Stimulated activated memory B cell treated with anti-CD40 and anti-IgM and Interleukin-4, amounts not matched to agents 10 μg/mL and 1 μg/mL and 100 μg/mL, for 72 hours (primary cell): ENCODE measurements at places on chromosomes 4 and X.

- ATAC-seq = no peak
These were observed 10.1 kb upstream of the BMP2K start for GRCh38 chr4:78766026-78766425.

GRCh38 chr4:71461422-71461821 is 122.6 kb downstream of the SLC4A4 start:
- ATAC-seq = no peak

DNA sequence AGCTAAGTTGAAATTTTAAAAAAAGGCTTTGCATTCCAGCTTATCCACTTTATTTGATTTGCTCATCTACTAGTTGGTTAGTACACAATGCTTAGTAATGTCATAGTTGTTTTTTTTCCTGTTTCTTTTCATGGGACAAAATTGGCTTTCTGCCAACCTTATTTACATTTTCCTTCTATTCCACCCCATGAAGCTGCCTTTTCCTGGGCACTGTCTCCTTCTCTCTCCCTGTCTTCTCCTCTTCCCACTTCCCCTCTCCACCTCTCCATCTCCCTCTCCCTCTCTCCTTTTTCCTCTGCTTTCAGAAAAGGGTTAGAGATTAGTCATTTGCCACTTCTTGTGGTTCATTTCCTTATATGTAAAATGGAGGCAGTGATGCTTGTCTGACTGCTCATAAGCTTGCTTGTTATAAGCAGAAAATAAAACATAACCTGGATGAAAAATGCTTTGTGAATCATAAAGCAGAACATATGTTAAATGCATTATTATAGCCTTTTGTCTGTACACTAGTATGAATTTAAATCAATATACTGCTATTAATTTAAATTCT is 181.9 kb downstream of the CEP135 start:
- ATAC-seq = no peak

DNA sequence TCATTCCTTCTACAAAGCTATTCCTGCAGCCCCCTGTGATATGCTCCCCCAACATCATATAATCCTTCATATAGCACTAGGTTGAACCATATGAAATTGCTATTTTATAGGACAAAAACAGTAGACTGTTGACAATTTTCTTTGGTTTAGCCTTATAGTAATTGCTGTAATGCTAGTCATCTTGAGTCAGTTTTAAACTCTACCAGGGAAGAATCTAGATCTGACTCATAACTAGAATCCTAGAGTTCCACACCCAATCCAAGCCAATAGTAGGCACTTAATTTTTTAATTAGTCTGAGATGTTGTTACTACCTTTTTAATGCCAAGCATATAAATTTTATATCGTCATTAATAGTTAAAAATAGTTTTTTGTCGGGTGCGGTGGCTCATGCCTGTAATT is 136.8 kb downstream of the CHRNA9 start:
- ATAC-seq = no peak

- ATAC-seq = no peak
These were observed 113.0 kb downstream of the AMELX start for GRCh38 chrX:11406109-11406765.

DNA sequence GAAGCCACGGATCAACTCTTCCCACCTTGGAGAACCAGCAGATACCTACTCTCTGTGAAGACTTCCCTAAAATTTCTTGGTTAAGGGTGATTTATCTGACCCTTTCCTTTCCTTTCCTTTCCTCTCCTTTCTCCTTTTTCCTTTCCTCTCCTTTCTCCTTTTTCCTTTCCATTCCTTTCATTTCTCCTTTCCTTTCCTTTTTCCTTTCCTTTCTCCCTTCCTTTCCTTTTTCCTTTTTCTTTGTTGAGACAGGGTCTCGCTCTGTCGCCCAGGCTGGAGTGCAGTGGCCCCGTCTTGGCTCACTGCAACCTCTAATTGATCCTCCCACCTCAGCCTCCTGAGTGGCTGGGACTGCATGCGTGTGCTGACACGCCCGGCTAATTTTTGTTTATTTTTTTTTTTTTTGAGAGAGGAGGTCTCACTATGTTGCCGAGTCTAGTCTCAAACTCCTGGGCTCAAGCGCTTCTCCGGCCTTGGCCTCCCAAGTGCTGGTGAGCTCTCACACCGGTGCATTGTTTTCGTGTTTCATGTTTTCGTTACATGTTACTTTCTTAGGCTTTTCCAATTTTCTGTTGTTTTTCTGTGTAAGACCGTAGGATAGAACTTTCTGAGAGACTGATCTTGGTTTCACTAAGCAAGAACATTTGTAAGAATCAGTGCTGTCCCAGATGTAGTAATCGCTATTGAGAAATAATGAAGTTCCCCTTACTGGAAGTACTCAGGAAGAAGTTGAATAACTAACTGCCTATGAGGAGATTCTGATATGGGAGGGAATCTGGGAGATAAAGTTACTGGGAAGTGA is 2.0 kb downstream of the TMEM165 start:
- no peak for ATAC-seq

- ATAC-seq = no peak
These were observed 462.8 kb downstream of the MID1IP1 start for GRCh38 chrX:39264023-39264422.

DNA sequence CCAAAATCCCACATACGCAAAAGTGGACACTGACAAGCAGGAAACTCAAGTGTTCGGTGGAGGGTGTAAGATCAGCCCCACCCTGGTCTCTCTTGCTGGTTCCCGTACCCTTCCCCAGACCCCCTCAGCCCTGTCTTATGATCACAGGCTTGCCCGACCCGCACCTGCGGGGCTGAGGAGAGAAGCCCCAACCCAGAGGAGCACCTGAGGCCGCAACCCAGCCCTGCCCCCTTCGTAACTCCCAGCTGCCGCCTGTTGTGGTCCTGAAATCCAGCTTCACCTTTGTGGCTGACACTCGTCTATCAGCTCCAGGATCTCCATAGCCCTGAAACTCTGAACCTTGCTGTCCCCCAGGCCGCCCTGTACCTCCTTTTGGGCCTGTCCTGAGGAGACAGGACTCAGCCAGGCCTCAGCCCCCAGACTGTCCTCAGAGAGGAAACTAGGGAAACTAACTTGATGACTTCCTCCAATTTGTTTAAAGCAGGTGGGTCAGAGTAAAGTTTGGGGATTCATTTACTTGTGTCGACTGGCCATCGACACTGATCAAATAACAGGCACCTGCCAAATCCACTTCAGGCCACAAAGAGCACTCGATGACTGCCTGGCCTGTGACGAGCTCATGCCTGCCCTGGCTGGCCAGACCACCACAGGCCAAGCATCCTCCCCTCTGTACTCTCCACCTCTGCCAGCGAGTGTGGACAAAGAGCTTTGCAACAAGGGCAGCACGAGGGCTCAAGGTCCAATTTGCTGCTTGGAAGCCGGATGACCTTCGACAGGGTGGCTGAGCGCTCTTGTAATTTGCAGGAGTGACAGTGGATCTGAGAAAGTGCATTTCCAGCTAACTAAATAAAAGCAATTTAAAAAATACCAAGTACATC is 19.3 kb downstream of the DCTD start:
- ATAC-seq = no peak

DNA sequence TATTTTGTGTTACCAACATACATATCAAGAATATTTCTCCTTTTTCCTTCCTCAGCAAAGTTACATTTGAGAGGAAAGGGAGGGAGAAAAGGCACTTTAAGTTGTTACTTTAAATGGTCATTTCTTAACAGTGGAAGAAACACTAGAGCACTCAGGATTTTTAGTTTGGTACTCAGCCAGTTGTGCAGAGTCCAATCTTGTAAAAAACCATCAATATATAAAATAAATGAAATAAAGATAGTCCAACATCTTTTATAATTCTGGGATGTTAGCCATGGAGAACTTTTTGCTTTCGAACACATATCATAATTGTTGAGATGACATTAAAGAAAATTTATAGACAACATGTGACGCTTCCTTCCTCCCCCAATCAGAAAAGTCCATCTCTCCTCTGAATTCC is 253.8 kb downstream of the QDPR start:
- no peak for ATAC-seq

- ATAC-seq = no peak
These were observed 2.0 kb upstream of the SYP start for GRCh38 chrX:49202022-49202421.

GRCh38 chr4:870951-871350 is 45.0 kb upstream of the CPLX1 start:
- ATAC-seq = no peak

DNA sequence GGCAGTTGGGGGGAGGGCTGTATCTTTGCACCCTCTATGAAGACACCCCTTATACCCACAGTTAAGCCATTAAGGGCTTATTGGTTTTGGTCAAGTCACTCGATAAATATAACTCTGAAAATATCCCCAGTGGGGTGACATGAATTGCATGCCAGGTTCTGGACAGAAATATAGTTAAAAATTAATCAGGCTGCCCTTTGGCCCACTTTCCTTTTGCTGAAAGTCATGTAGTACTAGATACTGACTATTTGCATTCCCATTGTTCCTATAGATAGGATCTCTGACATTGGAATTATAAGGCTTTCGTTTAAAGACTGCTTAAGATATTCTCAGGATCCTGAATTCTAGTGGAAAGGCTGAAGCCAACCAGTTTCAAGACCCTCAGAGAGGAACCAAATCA is 43.5 kb upstream of the LAMP2 start:
- ATAC-seq = no peak

DNA sequence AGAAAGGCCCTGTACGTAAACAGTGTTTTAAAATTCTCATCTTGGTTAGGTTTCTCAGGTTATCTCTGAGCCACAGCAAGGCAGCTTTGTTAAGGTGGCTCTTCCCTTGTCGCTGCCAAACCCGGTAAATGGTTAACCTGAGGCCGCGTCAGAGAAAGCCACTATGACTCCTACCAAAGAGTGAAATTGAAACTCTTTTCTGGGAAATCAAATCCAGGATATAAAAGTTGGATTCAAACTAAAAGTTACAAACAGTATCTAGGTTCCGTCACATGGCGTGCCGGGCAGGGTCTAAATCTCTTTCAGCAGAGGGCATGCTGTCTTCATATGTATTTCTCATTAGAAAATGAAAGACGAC is 433 bp downstream of the MMAA start:
- peak; percentile 67 for ATAC-seq

DNA sequence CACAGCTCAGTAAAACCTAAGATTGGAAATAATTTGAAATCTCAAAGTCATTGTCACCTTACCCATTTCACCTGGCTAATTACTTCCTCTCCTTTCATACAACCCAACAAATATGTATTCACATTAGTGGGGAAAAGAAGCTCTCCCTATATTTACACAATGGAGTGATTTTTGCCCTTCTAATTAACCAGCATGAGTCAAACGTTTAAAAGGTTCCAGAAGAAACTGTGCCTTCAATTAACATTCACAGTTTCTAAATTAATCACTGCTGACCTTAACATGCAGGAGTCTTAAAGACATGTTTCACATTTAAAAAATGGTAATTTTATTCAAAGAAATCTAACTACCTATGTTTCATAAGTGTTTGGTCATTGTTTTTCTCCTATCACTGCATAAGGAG is 254.6 kb downstream of the CBLL2 start:
- ATAC-seq = no peak

DNA sequence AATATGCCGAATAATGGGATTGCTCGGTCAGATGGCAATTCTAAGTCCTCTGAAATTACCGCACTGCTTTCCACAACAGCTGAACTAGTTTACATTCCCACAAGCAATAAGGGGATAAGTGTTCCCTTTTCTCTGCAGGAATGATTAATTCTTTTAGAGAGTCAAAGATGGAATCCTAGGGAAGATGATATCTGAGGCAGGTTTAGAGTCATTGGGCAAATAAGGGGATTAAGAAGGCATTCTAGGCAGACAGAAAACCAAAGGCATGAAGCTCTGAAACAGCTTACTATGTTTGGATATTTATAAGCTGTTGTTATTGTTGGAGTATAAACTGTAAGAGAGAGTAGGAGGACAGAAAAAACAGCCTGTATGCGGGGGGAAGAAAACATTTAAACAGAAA is 85.7 kb downstream of the TET2 start:
- no peak for ATAC-seq

DNA sequence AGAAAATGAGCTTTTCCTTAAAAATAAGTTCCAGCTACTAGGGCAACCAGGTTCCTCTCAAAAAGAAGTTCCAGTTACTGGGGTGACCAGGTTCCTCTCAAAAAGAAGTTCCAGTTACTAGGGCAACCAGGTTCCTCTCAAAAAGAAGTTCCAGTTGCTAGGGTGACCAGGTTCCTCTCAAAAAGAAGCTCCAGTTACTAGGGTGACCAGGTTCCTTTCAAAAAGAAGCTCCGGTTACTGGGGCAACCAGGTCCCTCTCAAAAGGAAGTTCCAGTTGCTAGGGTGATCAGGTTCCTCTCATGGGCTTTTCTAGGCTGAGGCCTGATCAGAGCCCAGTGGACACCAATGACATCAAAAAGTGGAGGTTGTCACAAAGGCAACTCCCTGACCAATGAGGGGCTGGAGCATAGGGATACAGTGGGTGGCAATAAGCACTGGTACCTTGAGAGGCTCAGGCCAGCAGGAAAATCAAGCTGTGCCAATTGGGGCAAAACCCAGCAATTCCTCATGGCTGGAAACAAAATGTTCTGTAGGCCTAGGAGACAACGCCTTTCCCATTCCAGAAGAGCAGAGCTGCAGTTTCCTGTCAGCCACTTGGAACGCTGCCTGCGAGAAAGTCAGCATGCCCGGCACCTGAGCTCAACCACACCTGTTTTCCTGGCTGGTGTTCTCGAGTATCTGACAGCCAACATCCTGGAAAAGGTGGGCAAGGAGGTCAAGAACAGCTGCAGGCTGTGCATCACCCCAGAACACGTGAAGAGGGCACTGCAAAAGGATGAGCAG is 12.3 kb upstream of the SYTL5 start:
- ATAC-seq = peak; percentile 73

DNA sequence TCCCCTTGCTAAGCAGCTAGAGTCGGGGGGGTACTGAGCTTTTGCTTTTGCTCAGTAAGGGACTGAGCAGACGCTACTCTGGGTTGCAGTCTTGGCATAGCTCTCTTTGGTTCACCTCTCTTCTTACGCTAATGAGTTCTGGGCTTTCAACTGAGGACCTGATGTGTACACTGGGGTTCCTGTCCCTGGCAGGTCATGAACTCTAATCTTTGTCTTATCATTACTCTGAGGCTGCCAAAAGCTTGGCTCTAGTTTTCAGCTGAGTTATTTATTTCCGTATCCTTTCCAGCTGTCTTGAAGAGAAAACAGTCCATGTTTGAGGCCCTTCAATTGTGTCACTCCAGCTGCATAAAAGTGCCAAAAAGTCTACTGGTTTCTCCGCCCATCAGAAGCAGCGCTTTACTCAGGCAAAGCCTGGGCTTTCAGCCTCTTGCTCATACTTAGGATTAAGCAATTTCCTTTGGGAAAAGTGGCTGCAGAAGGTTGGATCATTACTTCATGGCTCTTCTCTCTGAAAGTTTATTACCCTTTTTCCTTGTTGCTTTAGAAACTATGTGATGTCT is 121.0 kb upstream of the STOX2 start:
- no peak for ATAC-seq

- ATAC-seq = no peak
These were observed 44.6 kb downstream of the RAB33A start for GRCh38 chrX:130216320-130216719.

GRCh38 chr4:114547340-114548134 is 51.1 kb upstream of the UGT8 start:
- no peak for ATAC-seq

GRCh38 chr4:65669111-65670019 is 924 bp downstream of the EPHA5 start:
- peak; percentile 31 for ATAC-seq
